Lower leg skin (tissue), 4 donors: ENCODE measurements at places on chromosomes 1 and 21. TPM values are rescaled to one million over a fixed set of nuclear protein-coding genes. Genes with fewer than 3 reads are reported as not detected.

GRCh38 chr21:38661889-38662568 lies 143.7 kb upstream of the ETS2 start:
- DNase-seq, result no peak

DNA sequence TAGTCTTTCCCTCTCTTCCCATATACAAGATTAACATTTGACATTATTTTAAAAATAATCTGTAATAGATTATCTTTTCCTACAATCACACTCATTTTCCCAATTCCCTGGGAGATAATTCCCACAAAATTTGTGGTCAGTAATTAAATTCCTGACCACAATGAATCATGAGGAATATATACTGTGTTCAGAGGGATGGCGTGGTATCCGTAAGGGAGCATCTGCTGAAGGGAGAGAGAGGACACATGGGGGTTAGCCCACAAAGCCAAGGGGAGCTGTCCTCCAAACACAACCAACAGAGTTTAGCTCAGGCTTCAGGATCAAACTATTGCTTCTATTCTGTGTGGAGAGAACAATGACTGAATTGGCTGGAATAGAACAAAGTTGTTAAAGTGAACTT lies 57.1 kb upstream of the PPP2R5A start:
- no peak for DNase-seq

Gene UCK2
- 42.6 TPM for total RNA-seq

GRCh38 chr1:245583081-245583480 lies 428.3 kb downstream of the KIF26B start:
- DNase-seq, result peak; percentile 45

DNA sequence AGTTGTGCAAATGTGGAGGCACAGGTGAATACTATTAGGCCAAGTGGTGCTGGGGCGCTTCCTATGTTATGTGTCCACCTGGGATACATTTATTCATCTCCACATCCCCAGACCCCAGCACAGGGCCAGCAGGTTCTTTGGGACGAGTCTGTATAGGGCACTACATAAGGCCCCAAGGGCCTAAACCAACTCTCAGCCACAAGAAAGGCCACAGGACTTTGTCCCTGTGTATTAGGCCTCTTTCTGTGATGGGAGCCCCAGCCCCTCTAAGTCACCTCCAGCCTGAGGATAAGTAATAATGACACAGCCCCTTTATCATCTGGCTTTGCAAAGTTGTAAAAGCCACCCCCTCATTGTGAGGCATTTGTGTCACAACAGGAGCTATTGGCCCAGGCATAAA lies 79.2 kb upstream of the CD1D start:
- DNase-seq, result no peak

DNA sequence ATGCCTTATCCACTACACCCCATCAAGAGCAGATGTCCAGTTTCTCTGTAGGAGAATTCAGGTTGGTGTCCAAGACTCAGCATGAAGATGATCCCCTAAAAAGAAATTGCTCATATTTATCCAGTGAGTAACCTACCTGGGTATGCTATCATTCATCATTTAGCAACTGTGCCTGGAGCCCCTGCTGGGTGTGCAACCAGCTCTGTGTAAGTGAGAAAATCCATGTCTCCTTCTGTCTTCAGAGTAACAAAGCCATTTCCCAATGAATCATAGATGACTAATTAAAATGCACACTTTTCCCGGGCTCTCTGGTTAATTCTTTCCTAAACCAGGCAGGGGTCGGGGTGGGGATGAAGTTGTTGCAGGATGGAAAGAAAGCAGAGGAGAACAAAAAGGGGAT lies 35.8 kb downstream of the OLFML3 start:
- DNase-seq, result no peak

GRCh38 chr1:28521502-28522164 lies 15.8 kb downstream of the RCC1 start:
- DNase-seq, result no peak

- peak; percentile 45 for DNase-seq
Observed at GRCh38 chr21:41570791-41571355, 62.9 kb upstream of the TMPRSS2 start.

DNA sequence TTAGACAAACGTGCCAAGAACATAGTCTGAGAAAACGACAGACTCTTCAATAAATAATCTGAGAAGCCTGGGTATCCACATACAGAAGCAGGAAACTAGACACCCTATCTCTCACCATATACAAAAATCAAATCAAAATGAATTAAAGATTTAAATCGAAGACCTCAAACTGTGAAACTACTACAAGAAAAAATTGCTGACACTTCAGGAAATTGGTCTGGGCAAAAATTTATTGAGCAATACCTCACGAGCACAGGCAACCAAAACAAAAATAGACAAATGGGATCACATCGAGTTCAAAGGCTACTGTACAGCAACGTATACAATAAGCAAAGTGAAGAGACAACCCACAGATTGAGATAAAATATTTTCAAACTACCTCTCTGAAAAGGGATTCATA lies 292.8 kb upstream of the RGS18 start:
- DNase-seq, result no peak

GRCh38 chr21:25297117-25297516 lies 310.2 kb downstream of the MRPL39 start:
- DNase-seq, result no peak

GRCh38 chr1:58848818-58849411 lies 65.1 kb upstream of the JUN start:
- DNase-seq, result peak; percentile 47

DNA sequence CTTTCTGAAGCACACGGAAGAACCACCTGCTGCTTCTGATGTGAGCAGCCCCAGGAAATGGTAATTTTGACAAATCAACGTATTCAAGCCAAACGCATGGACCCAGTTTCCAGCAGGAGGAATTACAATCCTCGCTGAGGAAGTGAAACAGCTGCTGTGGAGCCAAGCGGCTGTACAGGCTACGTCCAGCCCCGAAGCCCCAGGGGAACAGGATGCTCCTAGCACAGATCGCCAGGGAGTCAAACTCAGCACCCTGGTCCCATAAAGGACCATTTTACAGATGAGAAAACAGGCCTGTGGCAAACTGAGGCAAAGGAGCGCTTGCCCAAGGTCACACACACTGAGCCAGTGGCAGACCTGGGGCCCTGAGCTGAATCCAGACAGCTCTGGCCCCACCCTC lies 108.0 kb downstream of the PTPRU start:
- no peak for DNase-seq

DNA sequence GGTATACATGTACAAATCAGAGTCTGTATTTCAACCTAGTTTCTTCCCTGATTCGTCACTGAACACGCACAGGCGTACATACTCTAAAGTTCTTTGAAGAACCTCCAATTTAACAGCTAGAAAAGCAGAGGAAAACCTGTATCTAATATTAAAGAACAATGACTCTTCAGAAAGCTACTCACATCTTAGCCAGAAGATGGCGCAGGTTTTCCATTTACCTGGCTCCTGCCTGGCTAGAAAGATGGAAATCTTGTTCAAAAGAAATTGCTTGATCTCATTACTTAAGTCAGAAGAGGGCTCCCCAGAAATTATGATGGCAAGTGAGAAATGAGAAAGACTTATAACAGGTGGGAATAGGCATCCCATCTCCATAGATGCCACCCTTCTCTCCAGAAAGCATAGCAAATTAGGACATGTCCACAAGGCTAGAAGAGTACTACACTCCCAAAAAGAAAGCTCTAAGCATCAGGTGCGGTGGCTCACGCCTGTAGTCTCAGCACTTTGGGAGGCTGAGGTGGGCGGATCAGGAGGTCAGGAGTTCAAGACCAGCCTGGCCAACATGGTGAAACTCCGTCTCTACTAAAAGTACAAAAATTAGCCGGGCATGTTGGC lies 19.0 kb upstream of the L1TD1 start:
- DNase-seq, result no peak

- no peak for DNase-seq
Observed at GRCh38 chr1:54705153-54705552, 10.5 kb upstream of the TTC4 start.

GRCh38 chr1:218408942-218409341 lies 63.8 kb downstream of the TGFB2 start:
- DNase-seq, result no peak

- DNase-seq, result no peak
Observed at GRCh38 chr1:3483801-3484444, 29.5 kb downstream of the ARHGEF16 start.

Gene CRP
- 0.52 TPM for total RNA-seq

GRCh38 chr1:154695985-154696384 lies 88.0 kb upstream of the ADAR start:
- no peak for DNase-seq

Gene DMRTA2
- total RNA-seq, result not detected
